ENCODE measurements at places on chromosomes 11 and 22.

DNA sequence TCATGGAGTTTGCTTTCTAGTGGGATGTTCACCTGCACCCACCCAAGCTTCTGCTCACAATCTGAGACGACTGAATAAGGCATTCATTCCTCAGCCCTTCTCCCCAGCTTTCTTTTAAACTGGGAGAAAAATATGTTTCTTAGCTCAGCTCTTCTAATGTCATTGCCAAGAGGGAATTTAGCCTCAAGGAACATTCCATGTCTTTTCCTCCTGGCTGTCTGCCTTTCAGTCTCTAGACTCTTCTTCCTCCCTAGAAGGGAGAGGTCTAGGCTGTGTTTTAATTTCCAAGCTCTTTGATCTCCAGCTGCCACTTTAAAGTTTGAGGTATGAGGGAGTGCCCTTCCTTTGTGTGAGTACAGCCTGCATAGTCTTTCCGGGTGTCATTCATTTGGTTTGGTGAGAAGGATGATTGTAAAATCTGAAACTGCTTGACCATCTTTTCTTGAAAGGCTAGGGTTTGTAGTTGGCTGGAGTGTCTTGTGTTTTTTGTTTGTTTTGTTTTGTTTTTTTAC, 11.7 kb upstream of the HTATIP2 start:
- DNase-seq: no peak

DNA sequence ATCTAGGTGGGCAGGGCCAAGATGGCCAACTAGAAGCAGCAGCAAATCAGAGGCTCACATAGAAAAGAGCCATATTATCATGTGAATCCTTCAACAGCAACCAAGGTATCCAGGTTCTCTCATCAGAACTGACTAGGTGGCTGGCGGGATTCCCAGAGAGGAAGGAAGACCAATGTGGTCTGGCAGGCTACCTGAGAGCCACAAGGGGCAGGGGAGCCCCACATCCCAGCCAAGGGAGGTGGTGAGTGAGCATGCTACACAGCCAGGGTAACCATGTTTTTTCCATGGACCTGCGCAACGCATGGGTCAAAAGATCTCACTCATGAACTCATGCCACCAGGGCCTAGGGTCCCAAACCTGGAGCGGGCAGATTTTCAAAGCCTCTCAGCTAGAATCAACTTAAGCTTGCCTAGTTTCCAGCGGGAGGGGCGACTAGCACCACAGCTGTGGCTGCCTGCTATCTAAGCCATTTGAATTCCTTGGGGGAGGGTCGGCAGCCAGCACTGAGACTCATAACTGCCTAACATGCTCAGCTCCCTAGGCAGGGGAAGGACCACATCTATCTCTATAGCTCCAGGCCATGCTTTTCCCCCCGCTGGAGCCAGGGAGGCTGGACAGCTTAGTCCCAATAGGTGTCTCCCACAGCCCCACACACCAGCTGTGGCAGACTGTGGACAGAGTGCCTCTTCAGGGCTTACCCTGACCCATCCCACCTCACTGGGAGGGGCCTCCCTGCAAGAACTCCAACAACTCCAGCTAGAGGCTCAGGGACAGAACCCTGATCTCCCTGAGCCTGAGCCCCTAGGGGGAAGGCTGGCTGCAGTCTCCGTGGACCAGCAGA, 28.7 kb upstream of the CASP12 start:
- peak; percentile 41 for DNase-seq

GRCh38 chr11:73961321-73961720, 10.5 kb downstream of the DNAJB13 start:
- DNase-seq: no peak

GRCh38 chr11:68312117-68312779, at the start of gene LRP5:
LRP5 (plus strand) TSS chr11:68312591; CDS start chr11:68312715, 124 bp downstream.
- DNase-seq: no peak

DNA sequence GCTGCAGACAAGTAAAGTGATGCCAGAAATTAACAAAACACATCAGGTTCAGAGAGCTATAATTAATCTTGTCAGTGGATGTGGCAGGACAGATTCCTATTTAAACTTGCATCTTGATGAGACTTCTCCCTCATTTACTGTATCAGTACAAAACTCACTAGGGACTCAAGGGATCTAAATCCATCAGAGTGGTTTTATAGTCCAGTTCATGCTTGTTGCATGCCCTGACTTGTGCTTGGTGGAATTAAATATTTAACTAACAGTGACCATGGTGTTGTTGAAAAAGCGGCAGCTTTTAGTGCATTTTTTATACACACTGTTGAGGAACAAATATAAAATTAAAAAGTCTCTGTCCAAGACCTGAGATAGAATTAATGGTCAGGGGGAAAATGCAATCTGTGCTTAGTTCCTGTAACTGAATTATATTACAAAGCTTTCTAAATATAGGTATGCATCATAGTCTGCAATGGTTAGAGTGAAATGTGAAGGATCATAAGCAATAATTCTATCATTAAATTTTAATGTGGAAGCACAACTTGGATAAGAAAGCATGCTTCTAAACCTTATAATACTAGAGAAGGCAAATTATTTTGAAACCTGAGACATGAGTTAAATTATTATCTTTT, 1475.5 kb upstream of the TENM4 start:
- no peak for DNase-seq

DNA sequence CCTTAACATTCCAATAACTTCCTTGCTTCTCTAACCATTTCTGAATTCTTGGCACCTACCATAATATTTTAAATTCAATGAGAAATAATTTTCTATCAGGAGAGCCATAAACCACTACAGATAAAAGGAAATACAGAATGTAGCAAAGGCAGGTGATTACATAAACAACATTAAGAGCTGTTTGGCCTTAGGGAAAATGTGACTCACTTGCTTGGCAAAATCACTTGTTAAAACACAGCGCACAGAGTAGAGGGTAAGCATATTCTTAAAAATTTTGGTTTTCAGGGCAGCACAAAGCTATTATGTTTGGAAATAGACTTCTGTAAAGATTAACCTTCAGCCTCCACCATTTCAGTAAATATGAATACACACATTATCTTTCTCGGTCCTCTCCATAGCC, 26.4 kb downstream of the IZUMO1R start:
- DNase-seq: no peak

DNA sequence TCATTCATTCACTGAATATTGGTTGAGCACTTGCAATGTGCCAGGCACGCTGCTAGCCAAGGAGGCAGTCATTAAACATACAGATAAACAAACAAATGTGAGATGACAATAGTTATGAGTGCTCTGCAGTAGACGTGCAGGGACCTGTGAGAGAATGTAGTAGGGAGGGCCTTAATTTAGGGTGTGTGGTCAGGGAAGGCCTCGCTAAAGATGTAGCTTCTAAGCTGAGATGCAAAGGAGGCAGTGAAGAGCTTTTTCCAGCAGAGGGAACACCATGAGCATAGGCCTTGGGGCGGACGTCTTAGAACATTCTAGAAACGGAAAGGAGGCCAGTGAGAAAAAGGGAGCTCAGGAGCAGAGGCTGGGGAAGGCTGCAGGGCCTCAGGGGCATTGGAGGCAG, 789 bp upstream of the NCF4 start:
- DNase-seq: no peak

DNA sequence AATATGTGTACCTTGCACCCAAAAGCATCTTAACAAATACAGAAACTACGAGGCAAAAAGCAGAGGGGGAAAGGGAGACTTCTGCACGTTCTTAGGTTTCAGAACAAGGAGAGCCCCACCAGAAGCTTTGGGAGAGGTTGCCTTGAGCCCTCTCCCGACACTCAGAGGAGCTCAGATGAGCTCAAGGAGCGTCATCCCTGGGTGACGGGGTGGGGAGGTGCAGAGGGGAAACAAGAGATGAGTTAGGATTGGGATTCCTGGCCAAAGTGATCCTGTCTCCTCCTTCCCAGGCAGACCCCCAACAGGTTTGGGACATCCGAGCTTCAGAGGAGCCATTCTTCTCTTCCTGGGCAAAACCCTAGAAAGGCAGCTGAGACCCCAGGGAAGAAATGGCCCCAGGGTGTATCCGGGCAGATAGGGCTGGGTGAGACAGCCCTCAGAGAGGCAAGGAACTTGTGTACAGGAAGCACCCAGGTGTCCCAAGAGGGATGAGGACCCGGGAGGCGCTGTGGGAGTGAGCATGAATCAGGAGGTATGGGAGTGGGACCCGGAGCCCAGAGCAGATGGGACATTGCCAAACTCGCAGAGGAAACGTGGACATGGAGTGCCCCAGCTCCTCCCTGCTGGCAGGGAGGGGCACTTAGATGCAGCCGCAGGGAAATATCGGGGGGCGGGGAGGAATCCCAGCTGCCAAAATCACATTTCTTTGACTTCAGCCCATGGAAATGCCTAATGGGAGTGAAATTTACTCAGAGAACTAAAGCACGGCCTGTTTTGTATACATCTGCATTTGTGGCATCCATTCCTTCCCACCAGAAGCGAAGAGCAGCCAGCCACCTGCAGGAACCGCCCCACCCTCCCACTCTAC, 12.4 kb downstream of the C1QTNF6 start:
- DNase-seq: peak; percentile 44

- no peak for DNase-seq
These were observed 63.1 kb downstream of the LHFPL7 start for GRCh38 chr22:24883432-24883831.

- no peak for DNase-seq
These were observed 880.8 kb downstream of the FAM181B start for GRCh38 chr11:81852896-81853295.

DNA sequence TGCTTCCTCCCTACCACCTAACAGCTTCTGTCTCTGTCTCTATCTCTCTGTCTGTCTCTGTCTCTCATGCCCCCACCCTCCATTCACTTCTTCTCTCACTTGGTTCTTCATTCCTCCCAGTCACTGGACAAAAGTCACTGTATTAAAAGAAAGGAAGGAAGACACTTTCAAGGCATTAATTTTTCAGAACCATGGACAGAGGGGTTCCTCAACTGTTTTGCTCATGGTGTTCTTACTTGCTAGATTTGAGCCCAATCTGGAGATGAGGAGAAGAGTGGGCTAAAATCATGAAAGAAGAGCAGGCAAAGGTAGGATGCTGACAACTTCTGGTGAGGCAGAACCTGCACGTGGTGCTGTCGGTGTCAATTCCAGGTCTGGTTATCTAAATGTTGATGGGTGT, 116.7 kb upstream of the LARGE1 start:
- no peak for DNase-seq

GRCh38 chr11:1825039-1825740, 9.6 kb upstream of the SYT8 start:
- peak; percentile 87 for DNase-seq

- no peak for DNase-seq
These were observed 53.4 kb downstream of the CD44 start for GRCh38 chr11:35192347-35192746.

DNA sequence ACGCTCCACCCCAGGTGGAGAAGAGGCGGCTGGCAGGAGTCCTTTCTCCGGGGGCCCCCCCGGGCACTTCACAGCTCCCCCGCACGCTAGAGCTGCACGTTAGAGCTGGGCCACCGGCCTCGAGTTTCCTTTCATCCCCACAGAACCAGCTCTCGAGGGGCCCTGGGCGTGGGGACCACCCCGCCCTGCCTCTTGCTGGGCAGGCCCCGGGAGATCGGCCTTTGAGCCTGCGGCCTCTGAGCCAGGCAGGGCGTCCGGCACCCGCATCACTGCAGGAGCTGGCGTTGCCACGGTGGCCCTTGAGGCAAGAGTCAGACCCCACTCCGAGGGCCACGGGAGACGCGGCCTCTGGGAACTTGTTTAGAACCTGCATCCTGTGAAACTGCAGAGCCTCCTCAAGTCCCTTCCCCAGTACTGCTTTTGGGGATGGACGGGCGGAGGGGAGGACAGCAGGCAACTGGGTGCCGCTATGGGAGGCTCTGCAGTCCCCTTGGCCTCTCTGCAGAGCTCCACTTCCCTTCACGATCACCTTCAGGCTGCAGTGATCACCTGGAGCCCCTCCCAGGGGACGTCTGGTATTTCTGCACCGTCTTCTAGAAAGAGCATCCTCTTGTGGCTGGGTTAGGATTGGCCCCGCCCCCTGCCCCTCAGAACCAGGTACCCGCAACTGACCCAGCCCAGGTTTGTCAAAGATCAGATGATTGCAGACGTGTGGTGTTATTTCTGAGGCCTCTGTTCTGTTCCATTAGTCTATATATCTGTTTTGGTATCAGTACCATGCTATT, 13.9 kb upstream of the GAL start:
- peak; percentile 46 for DNase-seq

DNA sequence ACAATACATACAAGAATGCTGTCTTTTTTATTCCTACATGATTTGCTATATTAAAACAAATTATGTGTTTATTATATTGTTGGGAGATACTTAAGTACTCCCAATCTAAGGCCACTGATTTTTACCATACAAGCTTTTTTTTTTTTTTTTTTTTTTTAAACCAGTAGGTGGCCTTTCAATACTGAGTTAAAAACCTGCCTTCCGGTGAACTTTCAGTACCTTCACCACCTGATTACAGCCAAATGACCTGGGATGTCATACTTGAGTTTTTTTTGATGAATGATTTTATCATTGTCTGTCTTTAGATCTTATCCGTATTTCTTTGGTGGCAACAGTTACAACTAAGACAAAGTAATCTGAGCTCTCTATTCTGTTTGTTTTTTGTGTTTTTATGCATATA, 94.0 kb upstream of the FOLH1 start:
- no peak for DNase-seq

GRCh38 chr11:28447226-28447625, 339.0 kb downstream of the METTL15 start:
- no peak for DNase-seq

DNA sequence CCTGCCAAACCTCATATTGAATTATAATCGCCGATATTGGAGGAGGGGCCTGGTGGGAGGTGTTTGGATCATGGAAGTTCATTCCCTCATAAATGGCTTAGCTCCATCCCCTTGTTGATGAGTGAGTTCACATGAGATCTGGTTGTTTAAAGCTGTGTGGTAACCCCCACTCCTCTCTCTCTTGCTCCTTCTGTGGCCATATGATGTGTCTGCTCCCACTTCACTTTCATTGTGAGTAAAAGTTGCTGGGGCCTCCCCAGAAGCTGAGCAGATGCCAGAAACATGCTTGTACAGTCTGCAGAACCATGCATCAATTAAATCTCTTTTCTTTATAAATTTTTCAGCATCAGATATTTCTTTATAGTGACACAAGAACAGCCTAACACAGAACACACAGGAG, 929.0 kb upstream of the FAT3 start:
- DNase-seq: no peak

DNA sequence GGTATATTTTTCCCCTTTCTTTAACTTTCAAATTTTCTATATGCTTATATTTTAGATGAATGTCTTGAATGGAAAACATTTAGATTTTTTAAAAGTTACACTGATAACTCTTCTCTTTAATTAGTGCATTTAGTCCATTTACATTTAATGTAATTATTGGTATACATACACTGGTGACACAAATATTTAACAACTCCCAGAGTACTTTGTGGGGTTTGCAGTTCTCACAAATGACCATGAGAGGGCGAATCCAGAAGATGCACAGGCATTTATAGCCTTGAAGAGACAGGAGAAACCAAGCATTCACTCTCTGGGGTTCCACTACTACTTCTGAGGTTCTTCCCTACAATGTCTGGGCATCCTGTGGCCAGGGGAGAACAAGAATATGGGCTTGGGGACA, 125.1 kb downstream of the TIMP3 start:
- no peak for DNase-seq

GRCh38 chr22:37419969-37420685, 7.2 kb downstream of the ELFN2 start:
- no peak for DNase-seq
